ENCODE measurements at places on chromosomes 1 and 21.
A peak's percentile ranks its signal among the peaks of the same experiment; 100 is the strongest.

GRCh38 chr1:185297982-185298381 is 19.1 kb downstream of the IVNS1ABP start:
- no peak for DNase-seq

- no peak for DNase-seq
Observed at GRCh38 chr1:198598796-198599321, 40.0 kb upstream of the PTPRC start.

GRCh38 chr1:117032681-117033539 is 27.2 kb upstream of the TTF2 start:
- DNase-seq, result no peak

- no peak for DNase-seq
Observed at GRCh38 chr1:231036416-231036815, 3.6 kb downstream of the FAM89A start.

DNA sequence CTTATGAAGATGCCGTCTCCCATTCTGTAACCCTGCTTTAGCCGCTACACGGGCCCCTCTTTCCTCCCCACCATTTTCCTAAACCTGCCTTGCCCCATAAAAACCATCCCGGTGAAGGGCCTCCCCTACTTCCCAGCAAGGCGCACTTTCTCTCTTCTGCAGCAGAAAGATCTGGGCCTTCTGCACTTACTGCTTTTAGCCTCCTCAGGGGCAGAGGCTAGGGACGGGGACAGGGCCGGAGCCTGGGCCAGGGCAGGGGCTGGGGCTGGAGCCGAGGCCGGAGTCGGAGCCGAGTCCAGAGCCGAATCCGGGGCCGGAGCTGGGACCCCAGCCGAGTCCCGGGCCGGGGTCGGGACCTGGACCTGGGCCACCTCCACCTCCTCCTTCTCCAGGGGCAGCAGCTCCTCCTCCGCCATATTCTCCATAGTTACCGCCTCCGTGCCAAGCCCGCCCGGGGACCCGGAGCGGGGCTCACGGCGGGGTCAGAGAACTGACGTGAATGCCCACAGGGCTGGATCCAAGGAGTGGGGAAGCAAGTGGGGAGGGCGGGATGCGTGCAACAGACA is 382 bp downstream of the TRMT1L start:
- no peak for DNase-seq

- DNase-seq, result no peak
Observed at GRCh38 chr1:157798211-157798610, 21.3 kb upstream of the FCRL2 start.

- DNase-seq, result no peak
Observed at GRCh38 chr1:18486195-18486594, 5.5 kb downstream of the KLHDC7A start.

DNA sequence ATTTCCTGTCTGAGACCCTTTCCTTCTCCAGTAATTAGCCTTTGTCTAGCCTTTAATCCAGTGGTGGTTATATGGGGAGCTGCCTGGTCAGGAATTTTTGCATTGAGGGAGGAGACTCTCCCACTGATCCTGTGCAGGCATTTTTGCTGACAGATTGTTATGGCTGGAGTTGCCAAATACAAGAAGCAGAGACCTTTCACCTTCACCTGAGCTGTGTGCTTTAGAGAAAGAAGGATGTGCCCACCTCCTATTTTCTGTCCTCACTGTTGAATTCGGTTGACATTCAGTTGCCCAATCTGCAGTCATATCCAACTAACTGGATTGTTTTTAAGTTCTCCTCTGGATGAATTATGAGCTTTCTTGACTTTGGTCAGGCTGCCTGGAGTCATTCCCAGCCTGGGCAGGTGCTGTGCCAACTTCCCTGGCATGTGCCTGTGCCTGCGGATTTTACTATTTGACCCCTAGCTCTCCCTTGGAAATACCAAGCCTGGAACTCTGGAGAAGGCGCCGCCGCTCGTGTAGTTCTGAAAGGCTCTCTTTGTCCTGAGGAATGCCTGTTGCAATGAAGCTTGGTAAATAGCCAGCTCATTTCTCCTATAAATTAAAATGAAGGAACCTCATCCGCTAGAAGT is 143.9 kb downstream of the NOS1AP start:
- DNase-seq, result no peak

GRCh38 chr1:43947061-43947873 is 517 bp downstream of the IPO13 start:
- peak; percentile 9 for DNase-seq

DNA sequence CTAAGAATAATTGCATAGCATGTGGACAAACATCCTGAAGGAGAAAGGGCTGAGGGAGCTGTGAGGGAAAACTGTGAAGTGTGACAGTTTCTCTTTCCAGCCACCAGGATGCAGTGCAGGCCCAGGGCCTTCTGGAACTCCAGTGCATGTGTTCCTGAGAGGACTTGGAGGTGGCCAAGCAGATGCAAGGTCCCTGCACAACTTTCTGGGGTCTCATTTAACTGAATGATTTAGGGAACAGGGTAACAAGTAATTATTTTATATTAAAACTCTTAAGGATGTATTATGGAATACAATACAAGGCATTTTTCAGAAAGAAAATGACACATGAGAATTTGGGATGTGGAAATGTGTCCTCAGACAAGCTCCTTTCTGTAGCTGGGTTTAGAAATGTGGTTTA is 61.2 kb upstream of the MCOLN3 start:
- peak; percentile 6 for DNase-seq

DNA sequence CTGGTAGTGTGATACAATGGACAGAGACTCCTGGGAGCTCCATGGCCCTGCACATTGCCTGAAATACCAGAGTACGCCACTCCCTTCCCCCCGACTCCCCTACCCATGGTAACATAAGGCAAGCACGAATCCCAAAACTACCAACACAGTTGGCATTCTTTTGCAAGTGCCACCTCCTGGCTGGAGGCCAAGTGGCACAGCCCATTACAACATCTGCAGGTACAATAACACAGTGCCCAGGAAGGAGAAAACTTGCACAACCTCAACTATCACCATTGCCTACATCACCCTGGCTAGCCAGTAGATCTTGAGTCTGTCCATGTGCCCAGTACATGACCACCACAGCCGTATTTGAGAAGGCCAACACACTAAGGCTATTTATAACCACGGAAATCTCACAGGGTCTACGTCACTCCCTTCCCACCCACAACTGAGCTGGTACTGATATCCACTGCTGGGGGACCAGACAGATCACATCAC is 11.7 kb downstream of the ADAMTS1 start:
- DNase-seq, result no peak

GRCh38 chr1:195954848-195955247 is 653.4 kb downstream of the KCNT2 start:
- no peak for DNase-seq

GRCh38 chr1:38114241-38115026 is 67.8 kb upstream of the POU3F1 start:
- DNase-seq, result no peak

DNA sequence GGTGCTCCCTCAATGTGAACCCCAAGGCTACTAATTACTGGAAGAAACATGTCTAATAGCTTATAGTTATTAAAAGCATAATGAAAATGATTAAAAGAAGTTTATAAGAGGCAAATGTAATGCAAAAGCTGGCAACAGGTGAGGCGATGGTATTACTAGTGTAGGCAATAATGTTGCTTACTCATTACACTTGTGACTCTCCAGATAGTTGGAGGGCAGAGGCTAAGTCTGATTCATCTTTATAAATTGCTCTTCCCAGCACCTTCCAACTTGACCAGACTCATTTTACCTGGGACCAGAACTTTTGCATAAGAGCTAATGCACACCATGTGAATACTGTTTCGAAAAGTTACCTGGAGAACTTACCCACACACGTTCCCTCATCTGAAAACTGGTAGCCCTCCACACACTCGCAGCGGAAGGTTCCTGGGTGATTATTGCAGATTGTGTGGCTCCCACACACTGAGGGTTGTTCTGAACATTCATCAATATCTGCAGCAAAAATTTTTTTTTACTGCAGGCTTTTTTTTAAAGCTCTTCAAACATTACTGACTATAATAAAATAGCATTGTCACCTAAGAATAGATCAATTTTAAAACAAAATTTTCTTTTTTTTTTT is 48.0 kb downstream of the NID1 start:
- no peak for DNase-seq

DNA sequence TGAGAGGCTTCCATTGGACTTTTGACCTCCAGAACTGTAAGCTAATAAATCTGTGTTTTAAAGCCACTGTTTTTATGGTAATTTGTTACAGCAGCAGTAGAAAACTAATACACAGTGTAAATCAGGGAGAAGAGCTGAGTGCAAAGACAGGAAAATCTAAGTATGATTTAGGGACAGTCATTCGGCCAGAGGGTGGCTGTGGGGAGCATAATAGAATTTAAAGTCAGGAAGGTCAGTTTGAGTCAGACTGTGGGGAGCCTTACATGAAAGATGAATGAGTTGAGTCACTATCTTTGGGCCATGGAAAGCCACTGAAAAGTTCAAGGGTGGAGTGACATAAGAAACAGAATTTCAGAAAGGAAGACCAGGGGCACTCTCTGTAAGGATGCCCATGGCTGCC is 52.4 kb upstream of the SSX2IP start:
- no peak for DNase-seq

- DNase-seq, result no peak
Observed at GRCh38 chr1:161180639-161181038, 3.3 kb upstream of the B4GALT3 start.

GRCh38 chr1:30880678-30881318 is 27.8 kb downstream of the SDC3 start:
- DNase-seq, result no peak

DNA sequence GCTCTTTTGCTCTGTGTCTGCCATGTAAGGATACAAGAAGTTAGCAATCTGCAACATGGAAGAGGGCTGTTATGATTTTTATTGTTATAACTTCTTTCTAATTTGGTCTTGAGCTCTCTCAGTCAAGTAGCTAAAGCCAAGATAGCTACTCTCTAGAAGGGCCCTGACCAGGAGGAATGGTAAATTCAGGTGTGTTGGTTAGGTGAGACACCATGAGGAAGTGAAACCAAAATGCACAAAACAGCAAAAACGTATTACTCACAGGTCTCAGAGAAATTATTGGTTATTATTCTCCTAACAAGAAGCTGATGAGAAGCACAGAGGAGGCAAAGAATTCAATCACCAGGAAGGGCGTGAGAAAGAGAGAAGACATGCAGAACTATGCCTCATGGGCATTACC is 51.8 kb upstream of the INSL5 start:
- DNase-seq, result no peak

- no peak for DNase-seq
Observed at GRCh38 chr1:241356519-241357365, at the start of gene RGS7. Gene RGS7, minus strand, starts transcription at chr1:241357205.

GRCh38 chr1:162772571-162773154 is 17.8 kb upstream of the HSD17B7 start:
- no peak for DNase-seq

- no peak for DNase-seq
Observed at GRCh38 chr1:172041742-172042141, 200.4 kb downstream of the DNM3 start.

DNA sequence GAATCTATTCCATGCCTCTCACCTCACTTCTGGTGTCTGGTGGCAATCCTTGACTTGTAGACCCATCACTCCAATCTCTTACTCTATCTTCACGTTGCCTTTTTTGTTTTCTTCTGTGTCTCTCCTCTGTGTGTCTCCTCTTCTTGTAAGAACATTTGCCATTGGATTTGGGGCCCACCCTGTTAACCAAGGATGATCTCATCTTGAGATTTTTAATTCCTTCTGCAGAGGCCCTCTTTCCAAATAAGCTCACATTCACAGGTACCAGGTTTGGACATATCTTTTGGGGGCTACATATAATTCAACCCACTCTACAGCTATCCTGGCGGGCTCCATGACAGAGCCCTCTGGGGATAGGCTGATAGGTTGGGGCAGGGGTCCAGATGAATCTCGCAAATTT is 55.8 kb downstream of the UBE2T start:
- no peak for DNase-seq

DNA sequence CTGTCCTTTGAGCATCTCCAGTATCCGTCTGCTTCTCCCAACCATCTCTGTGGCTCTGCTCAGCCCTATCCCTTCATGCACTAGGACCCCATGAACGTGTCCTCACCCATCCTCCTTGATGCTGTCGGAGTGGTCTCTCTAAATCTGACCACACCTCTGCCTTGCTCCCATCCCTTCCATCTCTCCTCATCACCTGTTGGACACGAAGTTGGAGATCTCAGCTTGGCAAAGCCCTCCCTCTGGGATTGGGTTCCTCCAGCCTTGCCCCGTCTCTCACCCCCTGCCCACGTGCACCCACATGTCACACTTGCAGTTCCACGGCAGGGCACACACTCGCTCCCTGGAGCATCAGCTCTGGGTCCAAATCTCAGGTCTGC is 135.7 kb downstream of the ACTL8 start:
- DNase-seq, result no peak

GRCh38 chr1:17903386-17903785 is 148.3 kb downstream of the ACTL8 start:
- DNase-seq, result no peak

- no peak for DNase-seq
Observed at GRCh38 chr1:89149229-89149628, 23.3 kb upstream of the GBP2 start.

GRCh38 chr1:154403261-154403943 is 1.7 kb upstream of the IL6R start:
- peak; percentile 16 for DNase-seq

- peak; percentile 34 for DNase-seq
Observed at GRCh38 chr21:44846485-44847260, 26.8 kb downstream of the PTTG1IP start.

GRCh38 chr21:44299458-44300261 is at the start of gene PFKL:
Gene PFKL, plus strand, starts transcription at chr21:44300053. Its CDS starts 53 bp downstream, at chr21:44300106.
- DNase-seq, result peak; percentile 27

DNA sequence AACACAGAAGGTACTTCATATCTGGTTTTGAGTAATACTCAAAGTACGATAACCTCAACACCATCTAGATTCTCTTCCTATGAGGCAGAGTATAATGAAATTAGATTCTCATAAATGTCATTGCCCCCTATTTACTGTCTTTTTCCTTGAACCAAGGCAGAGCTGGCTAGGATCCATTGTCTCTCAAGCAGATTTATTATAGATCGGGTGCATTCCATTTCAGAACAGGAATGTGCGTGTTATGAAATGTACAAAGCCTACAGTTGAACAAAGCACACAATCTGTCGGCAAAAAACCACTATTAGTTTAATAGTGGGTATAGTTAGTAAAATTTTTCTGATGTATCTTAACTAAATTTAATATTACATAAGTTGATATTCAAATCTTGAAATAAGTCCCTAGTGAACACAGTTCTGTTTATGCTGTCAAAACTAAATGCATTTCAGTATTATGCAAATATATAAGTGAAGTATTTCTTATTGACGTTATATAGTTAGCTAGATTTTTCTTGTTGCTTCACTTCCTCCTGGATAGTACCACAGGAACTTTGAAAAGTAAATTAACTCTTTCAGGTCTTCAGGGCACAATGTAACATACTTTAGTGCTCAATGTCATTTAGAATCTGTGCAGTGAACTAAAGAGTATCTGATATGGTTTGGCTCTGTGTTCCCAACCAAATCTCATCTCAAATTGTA is 92.1 kb downstream of the DDAH1 start:
- no peak for DNase-seq

GRCh38 chr1:69657971-69658370 is 90.2 kb downstream of the LRRC7 start:
- DNase-seq, result no peak

All from activated CD4-positive, alpha-beta T cell treated with anti-CD3 and anti-CD28 coated beads, Interleukin-2, amount 50 U/mL, for 4 hours (primary cell).